Stimulated activated CD4-positive, alpha-beta T cell treated with anti-CD3 and anti-CD28 coated beads, Interleukin-4, amount 100 ng/mL, for 48 hours (primary cell): ENCODE measurements at places on chromosomes 6 and 20.

DNA sequence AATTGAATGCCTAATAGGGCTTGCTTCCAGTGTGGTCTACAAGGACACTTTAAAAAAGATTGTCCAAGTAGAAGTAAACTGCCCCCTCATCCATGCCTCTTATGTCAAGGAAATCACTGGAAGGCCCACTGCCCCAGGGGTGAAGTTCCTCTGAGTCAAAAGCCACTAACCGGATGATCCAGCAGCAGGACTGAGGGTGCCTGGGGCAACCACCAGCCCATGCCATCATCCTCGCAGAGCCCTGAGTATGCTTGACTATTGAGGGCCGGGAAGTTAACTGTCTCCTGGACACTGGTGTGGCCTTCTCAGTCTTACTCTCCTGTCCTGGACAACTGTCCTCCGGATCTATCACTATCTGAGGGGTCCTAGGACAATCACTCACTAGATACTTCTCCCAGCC lies 411.5 kb downstream of the TENT5A start:
- no peak for DNase-seq

GRCh38 chr6:149318581-149319286 lies 1.2 kb downstream of the TAB2 start:
- no peak for DNase-seq

DNA sequence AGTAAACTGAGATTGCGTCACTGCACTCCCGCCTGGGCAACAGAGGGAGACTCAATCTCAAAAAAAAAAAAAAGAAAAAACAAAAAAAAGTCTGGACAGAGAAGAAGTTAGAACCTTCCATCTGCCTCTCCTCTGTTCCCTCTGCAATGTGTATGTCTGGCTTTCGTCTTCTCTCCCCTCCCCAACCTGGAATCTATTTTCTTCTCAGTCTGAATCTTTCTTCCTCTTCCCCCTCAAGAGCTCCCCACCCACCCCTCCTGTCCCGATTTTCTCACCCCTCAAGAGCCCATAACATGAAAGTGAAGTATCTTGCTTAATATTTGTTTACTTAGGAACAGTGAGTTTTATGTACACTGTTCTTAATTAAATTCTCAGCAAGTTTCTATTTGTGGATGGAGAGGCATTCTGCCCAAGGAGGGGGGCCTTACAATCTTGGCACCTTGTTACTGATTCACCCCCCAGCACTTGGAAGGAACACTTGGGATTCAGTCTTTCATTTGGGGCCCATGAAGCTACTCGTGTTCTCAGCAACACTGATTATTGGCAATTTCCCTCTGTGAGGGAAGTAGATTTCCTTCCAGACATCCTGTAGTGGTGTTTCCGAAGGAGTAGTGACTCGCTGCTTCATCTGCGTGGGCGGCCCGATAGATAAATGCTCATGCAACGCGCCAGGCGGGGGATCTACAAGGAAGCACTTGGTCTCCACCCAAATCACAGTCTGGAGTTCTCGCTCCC lies 69.3 kb upstream of the SRSF6 start:
- DNase-seq, result no peak

DNA sequence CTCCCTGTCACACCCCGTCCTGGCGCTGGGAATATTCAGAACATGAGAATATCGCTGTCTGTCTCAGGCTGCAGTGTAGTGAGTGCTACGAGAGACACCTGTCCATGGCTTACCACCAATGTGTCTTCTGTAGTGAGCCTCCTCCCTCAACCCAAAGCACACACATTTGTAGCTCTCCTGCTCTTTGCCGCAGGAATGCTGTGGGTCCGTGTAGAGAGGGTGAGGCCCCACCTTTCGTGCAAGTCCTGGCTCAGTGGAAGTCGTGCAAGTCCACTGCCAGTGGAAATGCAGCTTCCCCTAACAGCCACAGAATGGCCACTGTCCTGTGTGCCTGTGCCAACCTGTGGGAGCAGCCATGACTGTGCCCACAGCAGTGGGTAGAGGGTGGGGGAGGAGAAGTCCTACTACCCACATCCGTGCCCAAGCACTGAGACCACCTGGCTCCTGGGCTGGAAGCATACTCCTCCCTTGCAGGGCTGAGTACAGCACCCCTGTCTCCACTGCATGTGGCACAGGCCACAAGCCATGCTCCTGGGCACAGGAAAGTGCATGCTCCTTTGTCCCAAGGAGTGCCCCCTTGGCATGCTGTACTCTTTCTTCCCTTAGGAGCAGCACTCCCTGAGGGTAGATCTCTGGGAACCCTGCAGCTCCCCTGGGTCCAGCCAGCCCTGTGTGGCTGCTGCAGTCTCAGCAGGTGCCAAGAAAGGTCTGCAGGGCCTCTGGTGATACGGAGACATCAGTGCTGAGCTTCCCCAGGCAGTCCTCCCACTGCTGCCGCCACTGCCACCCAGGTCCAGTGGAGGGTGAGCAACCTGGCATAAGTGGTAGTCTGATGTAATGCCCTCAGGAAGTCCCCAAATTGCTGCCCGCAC lies 28.0 kb downstream of the IGF2R start:
- no peak for DNase-seq

- no peak for DNase-seq
These were observed 5.2 kb upstream of the BACH2 start for GRCh38 chr6:90301816-90302215.

DNA sequence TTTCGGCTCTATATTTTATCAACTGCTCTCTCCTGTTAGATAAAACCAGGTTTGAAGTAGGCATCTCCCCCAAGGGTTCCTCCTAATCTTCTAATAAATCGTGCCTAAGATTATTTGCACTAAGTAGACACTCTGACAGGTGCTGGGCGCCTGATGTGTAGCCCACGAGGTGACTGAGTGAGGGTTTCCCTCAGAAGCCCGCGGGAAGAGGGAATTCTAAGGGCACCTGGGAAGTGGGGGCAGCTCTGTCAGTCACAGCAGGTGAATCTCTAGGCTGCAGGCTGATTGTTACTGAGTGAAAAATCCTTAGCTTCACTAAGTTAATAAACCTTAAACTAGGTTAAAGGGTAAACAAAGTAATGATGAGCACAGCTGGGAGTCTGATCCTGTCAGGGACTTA lies 68.2 kb downstream of the PXDC1 start:
- DNase-seq, result no peak

DNA sequence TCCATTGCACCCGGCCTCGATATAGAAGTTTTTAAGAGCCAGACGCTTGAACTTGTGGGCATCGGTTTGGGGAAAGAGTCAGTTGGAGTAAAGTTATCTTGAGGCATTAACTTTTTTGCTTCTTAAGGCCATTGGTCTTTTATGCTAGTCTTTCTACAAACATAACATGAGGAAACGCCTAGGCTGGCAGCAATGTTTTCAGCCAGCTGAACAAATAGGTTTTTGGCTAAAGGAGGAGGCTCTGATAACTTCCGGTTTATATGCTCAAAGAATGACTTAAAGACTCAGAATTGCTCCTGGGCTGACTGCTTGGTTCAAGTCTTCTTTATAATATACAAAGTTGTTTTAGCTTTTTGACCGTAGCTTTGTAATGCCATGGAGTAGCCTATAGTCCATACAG lies 46.2 kb downstream of the HLA-C start:
- no peak for DNase-seq
